ENCODE measurements at places on chromosomes 7 and 10.
A peak's percentile ranks its signal among the peaks of the same experiment; 100 is the strongest.

DNA sequence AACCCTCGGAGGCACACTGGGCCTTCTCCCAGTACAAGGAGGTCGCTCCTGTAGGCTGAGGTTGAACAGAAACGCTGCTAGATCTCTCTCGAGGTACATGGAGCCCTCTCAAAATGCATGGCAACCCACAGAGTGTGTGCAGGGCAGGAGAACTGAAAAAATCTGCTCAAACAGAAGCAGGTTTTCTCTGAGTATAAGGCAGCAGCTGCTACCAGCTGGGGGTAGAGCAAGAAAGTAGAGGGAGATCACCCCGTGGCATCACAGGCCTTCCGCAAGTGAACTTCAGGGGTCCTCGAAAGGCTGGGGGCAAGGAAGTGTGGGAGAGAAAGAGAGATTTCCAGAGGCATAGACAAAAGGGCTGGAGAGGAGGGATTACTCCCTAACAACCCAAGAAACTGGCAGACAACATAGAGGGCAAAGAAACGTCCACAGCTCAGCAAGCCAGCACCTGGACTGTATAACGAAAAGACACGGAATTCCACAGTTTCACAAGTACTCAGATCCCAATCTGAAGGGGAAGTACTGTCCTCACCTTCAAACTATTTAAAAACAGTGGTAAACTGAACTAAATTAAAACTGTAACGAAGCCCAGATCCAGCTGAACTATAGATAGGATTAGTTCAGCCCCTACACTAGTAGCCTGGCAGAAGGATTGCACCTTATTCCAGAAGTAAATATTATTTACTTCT lies 299.2 kb downstream of the IPMK start:
- DNase-seq = no peak

DNA sequence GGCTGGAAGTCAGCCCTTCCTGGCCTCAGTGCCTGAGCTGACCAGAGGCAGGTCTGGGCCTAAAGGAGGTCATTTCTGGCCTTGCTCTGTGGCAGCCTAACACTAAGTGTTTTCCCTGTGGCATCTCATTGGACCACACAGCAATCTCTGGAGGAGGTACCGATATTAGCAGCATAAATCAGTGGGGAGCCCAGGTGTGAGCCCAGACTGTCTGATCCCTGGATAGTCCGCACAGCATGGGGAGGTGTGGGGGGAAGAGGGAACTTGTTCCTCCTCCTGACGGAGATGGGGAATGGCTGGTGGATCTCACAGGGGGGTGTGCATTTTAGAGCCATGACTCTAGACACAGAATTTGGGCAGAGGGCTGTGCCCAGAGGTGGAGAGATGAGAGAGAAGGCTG lies 11.0 kb upstream of the PPIF start:
- DNase-seq = no peak

DNA sequence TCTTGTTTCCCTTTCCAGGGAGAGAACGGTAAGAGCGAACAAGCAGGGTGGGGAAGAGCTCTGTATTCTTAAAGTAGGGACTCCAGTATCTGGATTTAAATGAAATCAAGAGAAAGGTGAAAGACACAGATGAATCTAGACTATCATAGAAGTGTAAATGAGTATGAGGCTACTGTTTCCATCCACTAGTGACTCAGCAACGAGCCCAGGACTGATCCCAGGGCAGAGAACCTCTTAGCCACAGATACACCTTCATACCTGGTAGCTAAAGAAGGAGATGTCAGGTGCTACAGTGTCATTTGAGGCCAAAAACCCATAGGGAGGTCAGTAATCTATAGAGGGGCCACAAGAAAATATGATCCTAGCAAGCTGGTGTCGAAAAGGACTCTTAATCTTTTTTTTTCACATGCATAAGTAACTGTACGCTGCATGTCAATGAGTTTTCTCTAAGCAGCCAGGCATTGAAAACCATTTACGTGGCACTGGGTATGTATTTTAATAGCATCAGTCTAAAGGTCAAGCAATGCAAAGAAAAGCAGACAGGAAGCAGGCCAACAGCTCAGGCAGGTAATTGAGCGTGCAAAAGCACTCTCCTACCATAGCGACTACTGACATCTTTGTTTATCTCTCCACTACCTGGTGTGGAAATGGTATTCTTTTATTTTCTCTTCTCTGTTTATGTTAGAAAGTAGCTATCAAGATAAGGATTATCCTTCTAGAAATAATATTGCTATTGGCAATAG lies 91.5 kb upstream of the EGR2 start:
- DNase-seq = no peak

DNA sequence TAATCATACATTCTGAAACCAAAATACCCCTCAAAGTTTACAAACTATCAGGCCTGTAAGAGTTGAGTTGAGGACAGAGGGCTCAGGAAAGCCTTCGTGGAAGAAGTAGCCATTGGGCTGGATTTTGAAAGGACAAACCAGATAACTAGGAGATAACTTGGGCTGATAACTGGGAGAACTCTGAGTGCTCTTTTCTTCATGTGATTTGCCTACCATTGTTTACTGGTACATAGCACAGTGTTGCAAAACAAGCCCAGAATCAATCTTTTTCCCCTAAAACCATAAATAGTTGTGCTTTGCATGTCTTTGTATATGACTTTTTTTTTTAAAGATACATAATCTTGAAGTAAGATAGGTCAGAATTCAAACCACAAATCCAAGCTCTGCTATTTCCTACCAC lies 106.7 kb upstream of the ITGB1 start:
- no peak for DNase-seq

GRCh38 chr7:154415709-154416399 lies 363.7 kb downstream of the DPP6 start:
- DNase-seq = no peak

DNA sequence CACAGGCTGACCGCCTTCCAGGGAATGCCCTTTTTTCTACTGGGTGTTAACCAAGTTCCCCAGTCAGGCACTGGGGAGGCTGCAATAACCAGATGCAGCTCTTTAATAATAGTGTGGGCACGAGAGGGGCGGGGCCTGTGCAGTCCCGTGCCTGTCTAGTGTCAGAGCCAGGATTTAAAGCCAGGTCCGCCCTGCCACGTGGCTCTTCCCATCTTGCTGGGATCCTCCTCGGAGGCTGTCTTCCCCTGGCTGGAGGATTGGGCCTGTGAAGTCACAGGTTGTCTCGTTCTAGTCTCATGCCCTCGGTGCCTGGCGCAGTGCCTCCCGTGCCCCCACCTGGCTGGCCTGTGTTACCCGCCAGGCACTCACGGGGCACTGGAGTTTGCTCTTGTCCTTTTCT lies 25.2 kb downstream of the TMEM120A start:
- DNase-seq = no peak

DNA sequence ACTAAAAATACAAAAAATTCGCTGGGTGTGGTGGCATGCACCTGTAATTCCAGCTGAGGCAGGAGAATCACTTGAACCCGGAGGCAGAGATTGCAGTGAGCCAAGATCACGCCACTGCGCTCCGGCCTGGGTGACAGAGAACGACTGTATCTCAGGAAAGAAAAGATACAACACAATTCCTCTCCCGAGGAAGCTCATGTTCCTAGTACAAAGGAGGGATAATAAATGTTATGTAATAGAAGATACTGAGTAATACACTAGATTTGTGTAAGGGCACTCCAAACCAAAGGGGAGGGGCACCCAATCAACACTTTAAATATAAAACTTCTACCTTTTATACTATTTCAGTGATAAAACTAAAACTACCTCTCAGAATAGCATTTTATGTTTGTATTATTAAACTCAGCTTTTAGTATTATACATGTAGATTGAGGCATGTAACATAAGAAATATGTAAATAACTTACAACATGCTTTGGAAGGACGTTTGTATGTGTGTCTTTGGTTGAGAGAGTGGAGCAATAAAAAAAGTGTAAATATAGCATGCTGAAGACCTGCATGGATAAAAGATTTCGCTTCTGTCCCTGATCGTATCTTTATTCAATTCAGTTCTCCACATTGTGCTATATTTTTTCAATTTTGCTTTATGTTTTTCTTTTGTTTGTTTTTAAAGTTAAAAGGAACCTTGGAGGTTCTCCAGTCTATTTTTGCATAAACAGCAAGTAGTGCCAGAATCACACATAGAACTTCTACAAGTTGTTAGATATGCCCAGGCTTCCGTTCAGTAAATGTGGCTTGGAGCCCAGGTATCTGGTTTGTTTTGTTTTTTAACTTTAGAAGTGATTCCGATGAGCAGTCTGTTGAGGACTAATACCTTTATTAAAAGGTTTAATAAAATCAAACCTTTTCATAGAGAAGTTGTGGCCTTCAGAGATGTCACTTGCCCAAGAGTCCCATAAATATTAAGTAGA lies 71.9 kb downstream of the WAC start:
- no peak for DNase-seq

DNA sequence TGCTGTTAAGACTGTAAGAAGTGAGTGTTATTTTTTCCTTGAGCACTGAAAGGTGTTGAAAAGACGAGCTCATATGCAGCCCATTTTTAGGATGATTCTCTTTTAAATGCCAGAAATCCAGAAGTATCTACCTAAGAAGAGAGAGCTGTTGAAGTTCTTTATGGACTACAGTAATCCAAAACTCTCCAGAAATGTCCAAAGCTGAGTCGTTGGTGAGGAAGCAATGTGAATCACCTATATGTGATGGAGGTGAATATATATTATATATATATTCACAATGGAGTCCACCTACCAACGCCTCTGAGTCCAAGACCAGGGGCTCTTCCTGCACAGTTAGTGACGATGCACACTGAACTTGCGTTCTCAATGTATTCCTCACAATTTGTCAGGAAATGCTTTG lies 252.7 kb upstream of the PITRM1 start:
- DNase-seq = no peak

DNA sequence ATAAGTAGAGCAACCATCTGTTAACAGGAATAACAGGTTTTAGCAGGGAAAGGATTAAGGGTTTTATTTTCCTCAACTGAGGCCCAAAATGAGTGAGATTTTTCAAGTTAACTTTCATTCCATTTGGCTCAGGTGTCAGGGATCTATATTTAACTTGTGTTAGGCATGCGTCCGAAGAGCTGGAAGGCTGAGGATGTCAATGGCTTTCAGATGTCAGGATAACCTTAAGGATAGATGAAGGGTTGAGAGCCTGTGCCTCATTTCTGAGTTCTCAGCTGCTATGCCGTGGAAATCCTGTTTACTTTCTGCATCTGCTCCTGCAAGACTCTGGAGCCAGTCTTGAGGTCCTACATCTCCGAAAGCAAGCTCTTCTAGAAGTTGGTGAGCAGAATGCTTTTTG lies 36.4 kb upstream of the CD36 start:
- DNase-seq = no peak

DNA sequence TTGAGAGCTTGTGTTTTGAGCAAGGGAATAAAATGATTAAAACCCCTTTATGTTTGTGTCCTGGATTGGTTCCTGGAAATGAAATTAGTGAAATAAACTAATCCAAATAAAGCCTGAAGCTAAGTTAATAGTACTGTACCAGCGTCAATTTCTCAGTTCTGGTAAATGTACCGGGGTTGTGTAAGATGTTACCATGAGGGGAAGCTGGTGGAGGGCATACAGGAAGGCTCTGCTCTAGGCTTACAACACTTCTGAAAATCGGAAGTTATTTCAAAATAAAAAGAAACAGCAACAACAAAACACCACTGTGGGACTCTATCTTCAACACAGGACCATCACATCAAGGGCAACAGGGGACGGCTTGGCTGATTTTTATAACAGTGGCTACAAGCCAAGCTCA lies 257.0 kb downstream of the CREB5 start:
- no peak for DNase-seq

- DNase-seq = no peak
These were observed 16.9 kb downstream of the ZNF713 start for GRCh38 chr7:55903985-55904759.

- DNase-seq = no peak
These were observed 86.3 kb upstream of the CAPZA2 start for GRCh38 chr7:116776046-116776445.

- no peak for DNase-seq
These were observed 64.6 kb downstream of the CYP26A1 start for GRCh38 chr10:93138113-93138870.

GRCh38 chr10:5710859-5711258 lies 26.2 kb downstream of the TASOR2 start:
- DNase-seq = no peak

- DNase-seq = no peak
These were observed 34.7 kb downstream of the SPDYE6 start for GRCh38 chr7:102321351-102322201.

DNA sequence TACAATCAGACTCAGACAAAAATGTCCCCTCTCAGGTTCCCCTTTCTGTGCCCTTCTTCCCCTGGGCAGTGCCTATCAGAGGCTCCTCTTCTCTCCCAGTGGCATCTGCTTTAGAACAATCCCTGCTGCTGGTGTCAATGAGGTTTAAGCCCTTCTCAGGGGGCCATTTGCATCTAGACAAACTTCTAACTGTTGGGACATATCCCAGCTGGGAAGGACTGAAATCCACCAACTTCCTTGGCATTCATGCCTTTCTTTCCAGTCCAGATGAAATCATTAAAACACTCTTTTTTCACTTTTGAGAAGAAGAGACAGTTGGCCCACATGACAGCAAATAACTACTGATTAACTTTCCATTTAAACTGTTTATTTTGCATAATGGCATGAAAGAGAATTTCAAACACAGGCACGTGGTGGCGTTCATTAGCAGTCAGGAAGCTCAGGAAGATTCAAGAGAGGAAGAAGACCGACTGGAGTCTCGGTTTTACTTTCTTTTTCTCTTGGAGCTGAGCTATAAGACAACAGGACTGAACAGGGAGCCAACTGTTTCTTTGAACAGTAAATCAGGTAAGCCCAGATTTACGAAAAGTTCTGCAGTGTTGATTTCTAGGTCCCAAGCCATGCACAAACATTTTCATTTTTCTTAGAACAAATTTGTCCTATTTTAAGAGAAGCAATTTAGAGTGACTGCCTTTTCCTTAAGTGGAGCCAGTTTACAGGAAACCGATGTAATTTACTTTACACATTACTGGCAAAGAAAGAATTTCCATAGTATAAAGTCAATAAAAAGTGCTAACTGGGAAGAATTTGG lies at the start of gene GIMAP2:
GIMAP2 (plus strand) TSS at position 488 of the 811 bp plus-strand sequence. CDS start 1,354 bp downstream, outside the sequence.
- DNase-seq = peak; percentile 59

DNA sequence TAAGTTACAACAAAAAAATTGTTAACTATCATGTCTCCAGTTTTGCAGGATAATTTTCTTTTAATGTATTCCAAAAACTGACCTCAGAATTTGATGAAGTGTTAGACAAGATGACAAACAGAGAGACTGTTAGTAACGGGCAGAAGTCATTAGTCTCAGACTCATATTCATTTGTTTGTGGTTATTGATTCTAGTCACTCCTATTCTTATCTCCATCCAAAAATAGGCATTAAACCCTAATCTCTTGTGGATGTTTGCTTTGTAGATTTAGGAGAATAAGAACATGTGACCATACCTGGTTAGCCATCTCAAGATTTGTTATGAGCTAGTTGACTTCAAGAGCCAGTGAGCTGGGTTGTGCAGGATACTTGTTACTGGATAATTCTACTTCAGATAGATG lies 261.1 kb downstream of the AUTS2 start:
- no peak for DNase-seq

- no peak for DNase-seq
These were observed 1.3 kb upstream of the DAGLB start for GRCh38 chr7:6448943-6449543.

GRCh38 chr7:82167558-82168314 lies 275.8 kb downstream of the CACNA2D1 start:
- no peak for DNase-seq
